ENCODE measurements at places on chromosomes 7 and 10.

- DNase-seq: peak; percentile 54
These were observed 189.2 kb upstream of the PODXL start for GRCh38 chr7:131745390-131746248.

DNA sequence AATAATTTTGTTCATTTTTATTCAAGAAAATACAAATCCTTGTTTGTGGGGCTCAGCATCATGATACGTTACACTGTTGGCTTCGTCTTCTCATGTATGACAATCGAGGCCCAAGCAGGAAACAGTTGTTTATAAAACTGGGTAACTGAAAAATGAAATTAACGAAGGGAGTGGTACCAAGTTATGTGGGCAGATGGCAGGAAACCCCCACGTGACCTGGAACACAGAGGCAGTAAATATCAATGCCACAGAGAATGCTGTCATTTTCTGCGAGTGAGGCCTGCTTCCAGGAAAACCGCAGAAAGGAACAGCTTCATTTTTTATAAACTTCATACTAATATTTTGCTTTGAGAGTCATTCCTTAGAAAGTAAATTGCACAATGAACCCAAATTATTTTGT is 201.0 kb upstream of the ADARB2 start:
- no peak for DNase-seq

DNA sequence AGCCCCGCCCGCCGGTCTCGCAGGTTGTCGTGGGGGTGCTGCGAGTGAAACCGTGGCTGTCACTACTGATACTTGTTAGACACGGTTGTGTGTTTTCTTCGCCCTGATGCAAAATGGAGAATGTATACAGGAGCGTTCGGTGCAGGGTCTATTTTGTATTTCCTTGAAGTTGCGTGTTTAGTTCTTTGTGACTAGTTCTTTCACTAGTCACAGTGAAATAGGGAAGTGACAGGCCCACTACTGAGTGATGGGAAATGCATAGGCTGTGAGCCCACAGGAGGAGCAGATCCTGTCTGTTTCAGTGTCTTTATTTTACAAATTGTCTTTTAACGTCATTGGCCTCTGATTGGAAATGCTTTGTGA is 675 bp downstream of the ABRAXAS2 start:
- peak; percentile 7 for DNase-seq

DNA sequence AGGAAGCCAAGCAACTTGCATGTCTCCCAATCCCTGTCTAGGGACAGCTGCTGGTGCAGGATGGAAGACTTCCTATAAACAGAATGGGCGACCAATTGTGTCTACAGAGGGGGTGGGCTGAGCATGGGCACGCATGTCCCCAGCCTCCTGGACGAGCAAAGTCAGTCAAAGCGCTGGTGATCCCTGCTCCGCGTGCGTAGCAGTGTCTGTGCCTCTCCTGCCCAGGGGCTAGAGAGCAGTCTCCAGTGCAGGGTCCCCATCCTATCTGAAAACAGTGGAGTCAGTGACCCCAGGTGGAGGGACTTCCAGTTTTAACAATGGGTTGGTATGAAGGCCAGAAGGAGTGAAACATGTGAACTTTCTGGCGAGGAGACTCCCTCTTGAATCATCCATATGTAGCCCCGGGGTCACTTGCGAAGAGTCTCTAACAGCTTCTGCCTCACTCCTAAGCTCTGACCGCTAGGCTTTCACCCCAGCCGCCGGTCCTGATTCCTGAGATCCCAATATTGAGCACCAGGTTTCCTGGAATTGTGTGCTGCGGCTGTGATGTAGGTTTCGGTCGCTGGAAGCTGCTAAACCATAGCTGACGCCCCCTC is 714 bp upstream of the CASP2 start:
- no peak for DNase-seq

GRCh38 chr7:121002-121785 is 71.2 kb upstream of the FAM20C start:
- DNase-seq: no peak

DNA sequence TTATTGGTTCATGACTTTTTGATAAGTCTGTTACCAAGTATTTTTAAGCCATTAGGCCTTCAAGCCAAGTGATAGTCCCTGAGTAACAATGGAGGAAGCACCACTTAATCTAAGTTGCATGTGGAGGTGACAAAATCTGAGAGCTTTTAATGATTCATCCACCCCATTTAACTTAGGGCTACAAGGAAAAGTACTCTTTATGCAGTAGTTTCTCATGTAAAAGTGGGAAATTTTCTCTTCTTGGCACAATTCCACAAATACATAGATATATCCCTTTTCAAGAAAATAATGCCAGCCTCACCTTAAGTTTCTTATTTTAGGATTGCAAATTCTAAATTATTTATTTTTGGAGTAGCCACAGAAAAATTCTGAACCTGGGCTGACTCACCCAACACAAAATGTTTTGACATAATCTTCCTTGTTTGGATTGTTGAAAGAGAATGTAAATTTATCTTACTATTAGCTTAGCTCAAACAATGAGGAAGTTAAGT is 85.7 kb downstream of the SUGCT start:
- DNase-seq: peak; percentile 76

- peak; percentile 77 for DNase-seq
These were observed 92.9 kb downstream of the CPED1 start for GRCh38 chr7:121081327-121081936.

DNA sequence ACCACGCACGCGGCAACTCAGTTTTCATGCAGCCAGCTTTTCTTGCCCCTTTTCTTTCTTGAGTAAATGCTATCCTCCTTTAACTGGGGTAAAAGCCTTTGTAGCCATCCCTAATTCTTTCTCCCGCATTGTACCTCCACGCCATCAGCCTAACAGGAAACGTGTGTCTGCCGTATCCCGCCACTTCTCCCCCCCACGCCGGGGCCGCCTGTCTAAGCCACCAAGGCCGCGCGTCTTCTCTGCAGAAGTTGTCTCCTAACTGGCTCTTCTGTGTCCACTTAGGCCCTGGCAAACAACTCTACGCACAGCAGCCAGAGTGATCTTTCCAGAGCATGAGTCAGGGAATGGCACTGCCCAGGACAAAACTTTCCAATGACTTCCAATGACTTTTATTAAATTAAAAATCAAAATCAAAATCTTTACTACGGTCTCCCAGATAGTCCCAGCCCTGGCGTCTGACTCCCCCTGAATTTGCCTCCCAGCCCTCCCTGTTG is 74.6 kb downstream of the XRCC2 start:
- no peak for DNase-seq

- peak; percentile 58 for DNase-seq
These were observed 57.8 kb upstream of the RAB18 start for GRCh38 chr10:27446091-27446918.

DNA sequence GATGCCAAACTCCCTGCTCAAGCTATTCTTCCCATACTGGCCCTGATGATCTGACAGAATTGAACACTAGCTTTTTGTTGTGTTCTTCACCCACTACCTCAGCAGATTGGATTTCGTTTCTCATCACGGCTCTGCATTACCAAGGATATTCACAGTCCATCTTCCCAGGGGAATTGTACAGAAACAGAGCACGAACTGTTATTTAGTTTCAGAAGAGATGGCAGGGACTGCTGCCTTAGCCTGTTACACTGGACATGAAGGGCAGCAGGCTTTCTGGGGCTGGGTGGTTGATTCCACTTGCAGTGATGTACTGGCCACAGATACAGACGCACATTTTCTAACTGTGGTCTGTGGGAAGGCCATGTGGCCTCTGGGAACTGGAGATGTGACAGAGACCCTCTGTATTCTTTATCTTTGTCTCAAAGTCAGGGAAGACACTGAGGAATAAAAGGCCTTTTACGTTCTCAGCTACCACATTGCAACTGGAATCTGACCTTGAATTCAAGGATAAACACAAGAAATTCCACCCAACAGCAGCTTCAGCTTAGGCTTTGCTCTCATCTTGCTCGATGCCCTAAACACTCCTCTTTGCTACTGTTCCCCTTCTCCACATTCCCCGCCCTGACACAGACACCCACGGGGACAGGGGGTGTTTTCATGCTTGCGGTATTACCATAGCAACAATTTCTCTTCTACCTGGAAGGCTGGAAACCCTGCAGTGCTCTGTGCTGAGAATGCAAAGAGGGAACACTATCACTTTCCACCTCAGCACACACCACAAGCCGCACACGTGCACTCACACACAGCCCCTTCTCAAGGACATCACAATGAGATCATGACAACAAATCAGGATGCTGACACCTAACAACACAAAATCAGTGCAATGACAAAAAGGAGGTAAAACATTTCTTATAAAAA is 81.7 kb downstream of the RNF216 start:
- DNase-seq: no peak

DNA sequence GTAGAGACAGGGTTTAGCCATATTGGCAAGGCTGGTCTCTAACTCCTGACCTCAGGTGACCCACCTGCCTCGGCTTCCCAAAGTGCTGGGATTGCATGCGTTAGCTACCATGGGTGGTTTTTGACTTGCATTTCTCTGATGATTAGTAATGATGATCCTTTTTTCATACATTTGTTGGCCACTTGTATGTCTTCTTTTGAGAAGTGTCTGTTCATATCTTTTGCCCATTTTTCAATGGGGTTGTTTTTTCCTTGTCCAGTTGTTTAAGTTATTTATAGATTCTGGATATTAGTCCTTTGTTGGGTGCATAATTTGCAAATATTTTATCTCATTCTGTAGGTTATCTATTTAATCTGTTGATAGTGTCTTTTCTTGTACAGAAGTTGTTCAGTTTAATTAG is 4.3 kb upstream of the OR13A1 start:
- DNase-seq: no peak

DNA sequence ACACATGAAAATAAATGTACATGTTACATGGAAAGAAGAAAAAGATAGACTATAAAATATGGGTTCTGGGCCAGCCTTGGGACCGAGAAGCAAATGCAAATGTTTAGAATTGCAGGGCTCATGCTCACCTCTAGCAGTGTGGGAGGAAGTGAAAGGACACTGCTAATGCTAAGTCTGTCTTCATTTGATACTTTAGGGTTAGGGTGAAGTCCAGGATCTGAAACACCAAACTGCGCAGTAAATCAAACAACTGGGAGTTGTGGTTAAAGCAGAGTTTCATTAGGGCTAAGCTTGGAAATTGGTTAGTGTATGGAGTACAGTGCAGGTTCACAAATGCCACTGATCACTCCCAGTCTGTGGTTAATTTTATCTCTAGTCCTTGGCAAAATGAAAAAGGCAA is 73.2 kb upstream of the PDK4 start:
- no peak for DNase-seq

DNA sequence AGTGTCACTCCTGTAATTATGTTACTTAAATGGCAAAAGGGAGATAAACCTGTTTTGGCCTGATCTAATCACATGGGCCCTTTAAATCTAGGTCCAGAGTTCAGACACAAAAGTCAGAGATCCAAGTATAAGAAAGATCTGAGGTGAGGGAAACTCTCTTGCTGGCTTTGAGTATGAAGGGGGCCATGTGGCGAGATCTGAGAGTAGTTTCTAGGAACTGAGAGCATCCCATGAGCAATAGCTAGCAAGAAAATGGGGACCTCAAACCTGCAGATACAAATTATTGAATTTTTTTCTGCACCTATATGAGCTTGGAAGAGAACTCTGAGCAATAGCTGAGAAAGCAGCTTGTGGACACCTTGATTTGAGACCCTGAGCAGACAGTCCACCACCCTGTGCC is 27.6 kb downstream of the ANKRD7 start:
- DNase-seq: no peak

GRCh38 chr7:139829025-139829774 is at the start of gene TBXAS1:
TBXAS1 (plus strand) TSS chr7:139829264; CDS start chr7:139829391, 127 bp downstream.
- no peak for DNase-seq

GRCh38 chr7:131336956-131337355 is 9.3 kb downstream of the MKLN1 start:
- DNase-seq: peak; percentile 36

DNA sequence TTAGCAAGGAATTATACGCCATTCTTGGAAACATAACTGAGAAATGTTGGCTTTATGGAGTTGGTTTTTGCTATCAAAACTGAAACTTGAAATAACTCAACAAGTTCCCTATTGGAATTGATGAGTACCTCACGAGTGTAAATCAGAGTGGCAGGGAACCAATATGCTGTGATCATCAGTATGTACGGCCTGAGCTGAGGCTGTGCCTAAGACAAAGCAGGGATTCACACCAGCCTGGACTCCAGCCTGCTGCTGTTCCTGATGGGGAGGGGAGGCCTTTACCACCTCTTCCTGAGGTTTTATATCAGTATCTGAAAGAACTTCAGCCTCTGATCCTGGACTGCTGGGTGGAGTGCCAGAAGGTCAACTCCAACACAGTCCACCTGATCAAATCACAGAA is 52.7 kb downstream of the CRTAC1 start:
- DNase-seq: no peak

GRCh38 chr7:109092268-109092667 is 522.6 kb downstream of the DNAJB9 start:
- DNase-seq: no peak

GRCh38 chr7:23093546-23093945 is 12.0 kb upstream of the KLHL7 start:
- DNase-seq: peak; percentile 90

GRCh38 chr10:132036887-132037675 is 28.7 kb upstream of the JAKMIP3 start:
- peak; percentile 1 for DNase-seq

- no peak for DNase-seq
These were observed 46.5 kb downstream of the INPP5A start for GRCh38 chr10:132584081-132584480.

DNA sequence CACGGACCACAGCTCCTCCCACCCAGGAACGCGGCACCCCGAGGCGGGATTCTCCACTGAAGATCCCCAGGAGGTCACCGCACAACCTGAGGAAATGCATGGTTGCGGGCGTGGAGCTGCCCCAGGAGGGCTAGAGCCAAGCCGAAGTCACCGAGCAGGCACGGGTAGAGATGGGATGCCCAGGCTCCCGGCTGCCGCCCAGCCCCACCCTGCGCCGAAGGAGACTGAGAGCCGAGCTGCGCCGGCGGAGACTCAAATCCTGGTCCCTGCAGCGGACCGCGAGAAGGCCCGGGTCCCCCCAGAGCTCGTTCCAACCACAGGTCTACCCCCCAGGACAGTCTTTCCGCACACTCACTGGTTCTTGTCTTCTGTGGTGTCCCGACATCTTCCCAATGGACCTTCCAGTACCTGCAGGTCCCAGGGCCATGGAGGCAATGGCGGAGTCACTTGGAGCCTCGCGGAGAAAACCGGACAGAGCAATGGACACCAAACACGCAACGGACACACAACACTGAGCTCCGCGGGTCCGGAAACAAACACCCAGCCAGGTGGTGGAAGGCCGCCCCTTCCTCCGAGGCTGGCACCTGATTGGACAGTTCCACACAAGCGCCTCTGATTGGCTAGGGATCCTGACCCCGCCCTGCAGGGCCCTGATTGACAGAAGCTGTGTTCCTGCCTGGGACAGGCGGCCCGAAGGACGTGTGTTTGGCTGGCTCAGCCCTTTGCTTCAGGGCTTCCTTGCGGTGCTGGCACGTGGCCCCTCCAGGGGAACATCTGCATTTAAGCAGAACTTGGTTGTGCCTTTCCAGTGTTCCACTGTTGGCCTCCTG is 331.9 kb upstream of the NUPR2 start:
- DNase-seq: no peak

Data from EH (cell line).